Heart right ventricle (tissue), 16 donors: ENCODE measurements at places on chromosomes 4 and X. TPM values are rescaled to one million over a fixed set of nuclear protein-coding genes. Genes with fewer than 3 reads are reported as not detected.

DTHD1 gene
- not detected for polyA plus RNA-seq

TSPAN6 gene
- polyA plus RNA-seq = 8.6 TPM

DGKK gene
- polyA plus RNA-seq = not detected

PNMA3 gene
- polyA plus RNA-seq = 4.5 TPM

SNCA gene
- polyA plus RNA-seq = 2.7 TPM

SUPT20HL1 gene
- not detected for polyA plus RNA-seq

NLGN3 gene
- 0.16 TPM for polyA plus RNA-seq

LCORL gene
- polyA plus RNA-seq = 1.8 TPM

CPZ gene
- 0.80 TPM for polyA plus RNA-seq

PKD2 gene
- 6.5 TPM for polyA plus RNA-seq

MAGEA11 gene
- not detected for polyA plus RNA-seq

SHISA3 gene
- polyA plus RNA-seq = 14.9 TPM

CYP2U1 gene
- 3.2 TPM for polyA plus RNA-seq

RRH gene
- 0.03 TPM for polyA plus RNA-seq

NCAPG gene
- 0.29 TPM for polyA plus RNA-seq

TRIM60 gene
- polyA plus RNA-seq = not detected

DRP2 gene
- 0.07 TPM for polyA plus RNA-seq

GYG2 gene
- 1.3 TPM for polyA plus RNA-seq

HTRA3 gene
- polyA plus RNA-seq = 56.7 TPM

CYLC1 gene
- polyA plus RNA-seq = not detected

AASDH gene
- polyA plus RNA-seq = 3.1 TPM

AREG gene
- polyA plus RNA-seq = 22.9 TPM
